Eye (tissue), 1 donor: ENCODE measurements at places on chromosomes 11 and 22.

DNA sequence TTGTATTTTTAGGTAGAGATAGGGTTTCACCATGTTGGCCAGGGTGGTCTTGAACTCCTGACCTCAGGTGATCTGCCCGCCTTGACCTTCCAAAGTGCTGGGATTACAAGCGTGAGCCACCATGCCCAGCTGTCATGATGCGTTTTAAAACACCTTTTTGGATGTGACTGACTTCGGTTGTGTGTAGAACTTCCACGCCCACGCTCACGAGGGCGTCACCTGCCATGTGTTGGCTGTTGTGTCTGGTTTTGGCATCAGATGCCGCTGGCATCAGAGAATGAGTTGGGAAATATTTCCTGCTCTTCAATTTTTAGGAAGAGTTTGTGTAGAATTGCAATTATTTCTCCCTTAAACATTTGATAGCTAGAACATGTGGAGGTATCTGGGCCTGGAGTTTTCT lies 109.1 kb downstream of the KCNQ1 start:
- no peak for DNase-seq

GRCh38 chr22:35335936-35336781 lies 36.5 kb downstream of the TOM1 start:
- no peak for DNase-seq

GRCh38 chr11:32426192-32426591 lies 9.1 kb downstream of the WT1 start:
- peak; percentile 42 for DNase-seq

GRCh38 chr11:68106165-68106940 lies 14.8 kb downstream of the CHKA start:
- no peak for DNase-seq

DNA sequence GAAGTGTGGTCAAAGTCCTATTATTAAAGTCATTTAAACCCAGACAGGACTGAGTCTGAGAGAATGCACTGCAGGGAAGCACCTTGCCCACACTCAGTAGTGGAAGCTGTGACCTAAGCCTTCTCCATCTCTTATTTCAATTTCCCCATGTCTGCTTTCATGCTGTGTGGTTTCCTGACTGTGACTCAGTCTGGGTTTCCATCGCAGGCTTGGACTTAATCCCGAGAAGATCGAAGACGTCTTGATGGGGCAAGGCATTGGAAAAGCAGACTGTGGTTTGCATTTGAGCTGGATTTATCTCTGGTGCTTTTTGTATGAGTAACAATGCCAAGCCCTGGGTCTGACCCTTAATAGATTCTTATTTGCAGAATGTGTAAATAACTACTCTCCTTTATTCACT lies 238.9 kb downstream of the NTM start:
- DNase-seq, result no peak

- peak; percentile 57 for DNase-seq
These were observed 857 bp downstream of the SHANK3 start for GRCh38 chr22:50673231-50674129.

GRCh38 chr11:131354251-131354701 lies 16.1 kb upstream of the NTM start:
- DNase-seq, result no peak

DNA sequence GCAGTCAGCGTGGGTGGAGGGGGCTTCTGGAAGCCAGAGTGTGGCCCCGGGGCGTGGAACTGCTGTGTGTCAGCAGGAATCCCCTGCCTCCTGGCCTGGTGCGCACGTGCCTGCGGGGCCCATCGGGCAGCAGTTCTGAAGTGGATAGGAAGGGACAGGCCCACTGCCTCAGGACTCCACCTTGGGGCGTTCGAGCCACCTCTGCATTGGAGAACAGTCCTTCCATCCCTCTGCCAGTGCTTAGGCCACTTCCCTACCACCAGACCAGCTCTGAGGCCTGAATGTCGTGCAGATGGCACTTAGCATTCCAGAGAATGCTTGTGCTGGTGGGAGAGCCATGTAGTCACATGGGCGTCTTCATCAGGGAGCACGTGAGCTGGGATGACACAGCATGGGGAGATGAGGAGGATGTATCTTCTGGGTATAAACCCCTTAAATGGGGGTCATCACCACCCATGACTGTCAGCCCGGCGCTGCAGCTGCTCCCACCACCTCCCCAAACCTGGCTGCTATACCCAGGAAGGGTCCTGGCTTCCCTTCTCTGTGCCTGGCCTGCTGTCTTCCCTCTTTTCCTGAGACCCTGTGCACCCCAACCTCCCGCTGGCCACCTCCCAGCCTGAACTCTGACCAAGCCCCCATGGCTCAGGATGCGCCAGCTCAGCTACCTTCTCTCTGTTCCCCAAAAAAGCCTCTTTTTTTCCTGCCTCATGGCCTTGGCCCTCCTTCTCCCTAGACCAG lies 9.7 kb downstream of the INCENP start:
- DNase-seq, result no peak

- DNase-seq, result no peak
These were observed 24.7 kb downstream of the BTBD10 start for GRCh38 chr11:13438291-13438690.

DNA sequence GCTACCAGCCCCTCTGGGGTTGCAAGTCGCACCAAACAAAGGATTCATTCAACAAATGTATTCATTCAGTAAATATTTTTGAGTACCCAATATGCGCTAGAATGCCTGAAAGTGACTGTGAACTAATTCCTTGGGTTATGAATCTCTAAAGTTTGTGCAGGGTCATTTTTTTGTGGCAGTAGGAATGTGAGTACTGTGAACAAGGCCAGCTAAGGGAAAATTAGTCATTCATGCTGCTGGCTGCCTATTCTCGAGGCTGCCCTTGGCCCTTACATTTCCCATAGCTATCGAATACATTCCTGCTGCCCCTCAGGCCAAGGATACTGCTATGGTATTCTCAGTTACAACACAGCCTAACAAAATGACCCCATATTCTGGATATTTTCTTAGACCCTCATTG lies 141.6 kb downstream of the TRPC6 start:
- DNase-seq, result no peak

- no peak for DNase-seq
These were observed 15.6 kb downstream of the PISD start for GRCh38 chr22:31646186-31647019.
